ENCODE measurements at places on chromosomes 6 and 20.

- DNase-seq, result no peak
Observed at GRCh38 chr6:105935416-105935815, 150.7 kb upstream of the PRDM1 start.

GRCh38 chr6:170282512-170283158, 8.2 kb downstream of the DLL1 start:
- no peak for DNase-seq

DNA sequence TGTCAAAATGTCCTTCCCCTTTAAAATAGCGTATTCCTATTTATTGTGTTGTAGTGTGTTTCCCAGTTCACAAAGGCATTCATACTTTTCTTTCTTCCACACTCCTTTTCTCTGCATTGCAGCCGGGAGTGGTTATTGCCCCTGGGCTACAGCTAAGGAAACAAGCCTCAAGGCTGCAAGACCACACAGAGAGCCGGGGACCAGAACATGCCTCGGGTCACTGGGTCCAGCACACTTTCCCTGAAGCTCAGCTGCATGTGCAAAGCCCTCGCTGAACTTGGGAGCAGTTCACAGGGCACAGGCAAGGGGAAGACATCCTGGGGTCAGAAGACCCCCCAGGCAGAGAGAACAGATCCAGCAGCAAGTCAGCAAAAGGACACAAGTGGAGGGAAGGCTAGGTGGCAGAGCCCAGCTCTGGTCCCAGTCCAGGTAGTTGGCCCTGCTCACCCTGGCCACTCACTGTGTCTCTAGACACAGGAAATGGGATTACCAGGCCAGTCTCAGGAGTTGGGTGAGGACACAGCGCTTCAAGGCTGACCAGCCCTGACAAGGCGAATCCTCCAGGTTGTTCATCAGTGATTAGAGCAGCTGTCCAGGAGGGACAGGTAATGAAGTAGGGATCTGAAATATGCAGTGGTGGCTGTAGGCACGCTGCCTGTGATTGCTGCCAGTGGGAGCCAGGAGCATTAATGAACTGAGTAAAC, 118.2 kb downstream of the CD83 start:
- DNase-seq, result no peak

- peak; percentile 18 for DNase-seq
Observed at GRCh38 chr6:143026696-143027449, 33.8 kb upstream of the AIG1 start.

DNA sequence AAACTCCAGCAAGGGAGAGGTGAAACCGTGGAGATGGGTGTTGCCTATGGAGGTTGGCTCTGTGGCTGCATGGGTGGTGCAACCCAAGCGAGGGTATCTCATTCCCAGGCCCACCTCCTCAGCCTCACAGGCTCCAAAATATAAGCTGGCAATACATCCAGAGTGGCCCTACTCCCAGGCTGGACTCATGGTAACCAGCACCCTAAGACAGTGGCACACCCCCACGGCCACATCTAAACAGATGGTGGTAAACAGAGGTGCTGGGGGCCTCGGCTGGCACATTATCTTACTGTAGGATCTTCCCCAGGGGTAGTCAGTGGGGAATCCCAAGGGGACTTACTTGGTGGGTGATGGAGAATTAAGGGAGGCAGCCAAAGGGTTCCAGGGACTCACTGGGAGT, 33.7 kb upstream of the CCND3 start:
- DNase-seq, result no peak

GRCh38 chr20:13141546-13141945, 79.5 kb upstream of the ISM1 start:
- DNase-seq, result peak; percentile 78

DNA sequence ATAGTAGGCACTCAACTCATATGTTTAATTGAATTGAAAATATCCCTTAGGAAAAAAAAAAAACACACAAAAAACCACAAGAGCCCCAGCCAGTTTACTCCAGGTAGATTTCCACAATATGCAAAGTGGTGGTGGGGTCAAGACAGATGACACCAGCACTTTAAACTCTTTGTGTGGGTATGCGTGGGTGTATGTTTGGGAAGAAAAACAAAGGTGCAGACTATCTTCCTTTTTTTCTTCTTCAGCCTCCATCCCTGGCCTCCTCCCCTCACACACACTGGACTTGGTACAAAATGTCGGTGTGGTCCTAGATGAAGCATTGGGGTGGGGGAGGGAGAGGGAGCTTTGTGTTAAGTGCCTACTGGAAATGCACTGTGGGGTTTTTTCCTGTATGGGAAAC, 42.2 kb upstream of the CDKAL1 start:
- no peak for DNase-seq

DNA sequence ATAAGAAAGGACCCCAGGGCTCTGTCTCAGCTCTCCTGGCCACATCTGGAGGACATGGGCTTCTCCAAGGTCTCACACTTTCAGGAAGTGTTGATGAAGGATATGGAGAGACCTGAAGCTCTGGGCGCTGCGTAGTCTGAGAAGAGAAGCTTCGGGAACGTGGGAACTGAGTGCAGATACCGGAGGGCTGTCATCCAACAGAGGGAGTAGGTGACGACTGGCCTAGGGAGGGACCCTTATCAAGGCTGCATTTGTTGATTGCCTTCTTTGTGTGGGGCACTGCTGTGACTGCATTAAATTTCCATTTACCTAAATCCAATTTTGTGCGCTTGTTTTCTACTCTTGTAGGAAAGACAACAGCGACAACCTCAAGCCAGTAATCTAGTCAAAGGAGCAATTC, 63.4 kb downstream of the PLG start:
- DNase-seq, result no peak

DNA sequence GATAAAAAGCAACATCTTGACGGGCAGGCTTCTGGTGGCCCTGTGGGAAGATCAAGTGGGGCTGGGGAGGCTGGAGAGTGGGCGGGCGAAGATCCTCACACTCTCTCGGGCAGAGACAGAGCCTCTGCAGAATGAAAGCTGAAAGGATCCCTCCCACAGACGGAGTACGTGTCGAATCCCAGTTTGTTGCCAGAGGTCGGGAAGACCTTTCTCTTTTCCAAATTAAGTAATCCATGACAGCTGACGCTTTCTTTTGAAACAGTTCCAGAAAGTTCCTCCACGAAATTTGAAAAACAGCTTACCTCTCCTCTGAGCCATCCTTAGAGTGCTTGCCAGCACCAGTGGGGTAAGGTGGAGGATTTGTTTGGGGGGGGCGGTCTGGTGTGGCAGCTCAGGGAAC, 155.6 kb upstream of the SMLR1 start:
- no peak for DNase-seq

All from NCI-H524 (cell line).